ENCODE measurements at places on chromosomes 4 and X.
A peak's percentile ranks its signal among the peaks of the same experiment; 100 is the strongest.

- no peak for DNase-seq
These were observed 68.3 kb downstream of the CRMP1 start for GRCh38 chr4:5824635-5825034.

- peak; percentile 94 for DNase-seq
These were observed at the start of gene HCFC1 for GRCh38 chrX:153971450-153972367. Gene HCFC1 (minus strand): TSS chrX:153971818. CDS start chrX:153970840, 978 bp downstream.

- peak; percentile 46 for DNase-seq
These were observed 620.0 kb downstream of the BCOR start for GRCh38 chrX:39477762-39478120.

GRCh38 chr4:133270021-133270570 lies 121.0 kb downstream of the PCDH10 start:
- DNase-seq: no peak

DNA sequence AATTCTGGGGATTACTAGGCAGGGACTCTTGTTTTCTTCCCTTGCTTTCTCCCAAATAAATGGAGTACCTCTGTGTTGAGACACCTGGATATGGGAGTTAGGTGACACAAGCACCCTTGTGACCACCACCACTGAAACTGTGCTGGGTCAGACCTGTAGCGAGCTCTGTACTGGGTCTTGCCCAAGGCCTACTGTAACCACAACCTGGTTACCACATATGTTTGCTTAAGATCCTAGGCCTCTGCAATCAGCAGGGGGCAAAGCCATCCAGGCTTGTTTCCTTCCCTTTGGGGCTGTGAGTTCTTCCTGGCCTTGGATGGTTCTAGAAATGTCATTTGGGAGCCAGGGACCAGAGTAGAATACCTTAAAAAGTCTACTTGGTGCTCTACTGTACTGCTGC lies 49.4 kb downstream of the LPAR4 start:
- DNase-seq: no peak

- DNase-seq: no peak
These were observed 64.0 kb downstream of the SMAD1 start for GRCh38 chr4:145545538-145546174.

- DNase-seq: no peak
These were observed 56.3 kb upstream of the LCORL start for GRCh38 chr4:18077808-18078207.

DNA sequence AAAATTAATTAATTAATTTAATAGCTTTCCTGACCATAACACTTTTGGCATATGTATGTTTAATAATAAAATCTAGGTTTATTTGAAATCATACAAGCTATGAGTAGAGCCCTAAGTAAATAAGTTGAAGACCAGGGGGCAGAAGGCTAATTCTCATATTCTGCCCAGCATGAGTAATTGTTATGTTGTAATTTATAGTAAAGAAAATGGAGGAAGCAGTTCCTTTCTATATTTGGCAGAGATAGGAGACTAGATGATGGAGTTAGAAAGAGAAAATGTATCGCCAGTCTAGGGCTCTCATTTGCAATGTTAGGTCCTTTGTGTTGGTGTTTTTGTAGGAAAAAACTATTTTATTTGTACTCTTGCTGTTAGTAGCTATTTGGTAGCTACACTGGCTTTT lies 89.1 kb downstream of the FNIP2 start:
- no peak for DNase-seq

GRCh38 chr4:74217365-74217764 lies 59.4 kb downstream of the MTHFD2L start:
- DNase-seq: no peak

DNA sequence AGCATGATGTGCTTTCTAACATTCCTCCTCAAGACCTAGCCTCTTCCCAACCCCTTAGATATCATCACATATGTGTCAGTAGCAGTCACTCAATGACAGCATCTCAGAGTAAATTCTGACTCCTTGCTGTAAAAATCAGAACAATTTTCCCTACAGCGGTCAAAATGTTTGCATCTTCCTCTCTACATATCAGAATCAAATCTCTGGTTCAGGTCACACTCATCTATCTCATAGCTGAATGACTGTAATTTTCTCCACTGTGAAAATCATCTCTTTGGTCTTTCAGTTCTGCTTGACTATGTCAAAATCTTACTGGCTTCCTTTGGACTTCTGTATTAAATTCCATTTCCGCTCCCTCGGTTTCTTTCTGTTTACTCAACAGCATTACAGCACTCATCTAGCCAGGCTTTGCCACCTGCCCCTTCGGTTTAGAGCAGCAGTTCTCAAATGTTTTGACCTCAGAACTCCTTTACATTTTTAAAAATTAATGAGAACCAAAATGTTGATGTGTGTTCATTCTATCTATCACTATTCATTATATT lies 57.3 kb downstream of the AGA start:
- DNase-seq: no peak

DNA sequence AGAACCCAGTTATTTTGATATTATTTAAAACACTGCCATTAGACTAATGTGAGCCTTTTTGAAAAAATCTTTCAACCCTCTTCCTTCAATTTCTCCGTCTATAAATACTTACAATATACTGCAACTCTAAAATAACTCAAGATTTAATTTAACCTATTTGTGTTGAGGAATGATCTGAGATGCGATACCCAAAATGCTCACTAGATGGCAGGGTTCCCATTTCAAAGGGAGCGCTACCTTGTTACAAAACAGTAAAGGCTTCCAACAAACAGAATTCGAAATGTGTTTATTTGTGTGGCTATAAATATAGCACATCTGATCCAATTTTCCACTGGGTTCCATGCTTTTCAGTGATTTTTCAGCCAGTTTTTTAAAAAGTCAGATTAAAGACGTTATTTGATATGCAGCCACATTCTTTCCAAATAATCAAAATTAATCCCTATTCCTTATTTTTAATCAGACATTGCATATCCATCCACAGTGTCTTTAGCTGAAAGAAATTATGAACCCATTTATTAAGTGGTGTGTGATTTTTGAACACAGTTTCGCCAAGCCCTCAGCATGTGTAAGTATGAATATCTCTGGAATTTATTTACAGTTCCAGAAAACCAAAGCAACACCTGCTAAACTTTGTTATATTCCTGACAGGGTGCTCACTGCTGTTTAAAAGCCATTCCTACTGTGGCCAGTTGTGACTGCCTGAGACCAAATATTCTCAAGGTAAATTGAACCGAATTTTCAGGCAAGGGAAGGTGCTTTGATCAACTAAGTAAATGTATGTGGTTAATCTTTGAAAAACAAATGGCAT lies 668.0 kb upstream of the LCORL start:
- peak; percentile 40 for DNase-seq

- no peak for DNase-seq
These were observed 129.3 kb upstream of the CHRDL1 start for GRCh38 chrX:110924871-110925270.

DNA sequence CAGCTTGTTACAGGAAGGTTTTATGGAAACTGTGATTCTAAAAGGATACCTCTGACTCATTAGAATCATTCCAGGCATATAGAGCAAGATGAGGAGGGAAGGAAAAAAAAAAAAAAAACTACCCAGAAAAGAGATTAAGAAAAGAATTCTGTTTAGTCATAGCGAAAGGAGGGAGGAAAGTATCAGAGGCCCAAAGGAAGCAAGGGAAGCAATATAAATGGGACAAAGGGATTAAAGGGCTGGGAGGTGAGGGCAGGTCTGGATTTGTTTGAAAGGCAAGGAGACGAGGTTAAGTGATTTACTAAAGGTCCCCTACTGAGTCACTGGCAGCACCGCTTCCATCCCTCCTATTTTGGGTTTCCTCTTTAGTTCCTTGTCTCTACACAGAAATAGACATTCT lies 88.6 kb upstream of the IL1RAPL1 start:
- DNase-seq: no peak

DNA sequence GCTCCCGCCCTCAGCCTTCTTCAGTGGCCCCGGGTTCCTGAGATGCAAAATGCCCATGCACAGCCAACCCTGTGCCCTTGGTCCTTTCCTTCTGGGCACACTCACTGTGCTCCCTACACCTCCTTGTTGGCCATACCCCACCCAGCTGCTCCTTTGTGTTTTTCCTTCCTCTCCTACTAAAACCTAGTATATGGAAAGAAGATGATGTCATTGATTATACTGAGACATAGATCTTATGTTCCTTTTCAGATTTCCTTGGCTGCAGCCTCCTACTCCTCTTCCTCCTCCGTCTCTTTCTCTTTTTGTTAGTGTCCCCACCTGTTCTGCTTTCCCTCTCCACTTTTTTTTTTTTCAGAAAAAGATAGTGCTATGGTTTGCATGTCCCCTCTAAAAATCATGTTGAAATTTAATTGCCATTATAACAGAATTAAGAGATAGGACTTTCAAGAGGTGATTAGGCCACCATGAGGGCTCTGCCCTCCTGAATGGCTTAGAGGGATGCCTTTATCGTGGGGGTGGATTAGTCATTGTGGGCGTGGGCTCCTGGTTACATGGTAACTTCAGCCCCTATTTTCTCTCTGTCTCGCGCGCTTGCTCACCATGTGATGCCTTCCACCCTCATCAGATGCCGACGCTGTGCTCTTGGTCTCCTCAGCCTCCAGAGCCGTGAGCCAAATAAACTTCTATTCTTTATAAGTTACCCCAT lies 254.9 kb upstream of the GATB start:
- DNase-seq: no peak

DNA sequence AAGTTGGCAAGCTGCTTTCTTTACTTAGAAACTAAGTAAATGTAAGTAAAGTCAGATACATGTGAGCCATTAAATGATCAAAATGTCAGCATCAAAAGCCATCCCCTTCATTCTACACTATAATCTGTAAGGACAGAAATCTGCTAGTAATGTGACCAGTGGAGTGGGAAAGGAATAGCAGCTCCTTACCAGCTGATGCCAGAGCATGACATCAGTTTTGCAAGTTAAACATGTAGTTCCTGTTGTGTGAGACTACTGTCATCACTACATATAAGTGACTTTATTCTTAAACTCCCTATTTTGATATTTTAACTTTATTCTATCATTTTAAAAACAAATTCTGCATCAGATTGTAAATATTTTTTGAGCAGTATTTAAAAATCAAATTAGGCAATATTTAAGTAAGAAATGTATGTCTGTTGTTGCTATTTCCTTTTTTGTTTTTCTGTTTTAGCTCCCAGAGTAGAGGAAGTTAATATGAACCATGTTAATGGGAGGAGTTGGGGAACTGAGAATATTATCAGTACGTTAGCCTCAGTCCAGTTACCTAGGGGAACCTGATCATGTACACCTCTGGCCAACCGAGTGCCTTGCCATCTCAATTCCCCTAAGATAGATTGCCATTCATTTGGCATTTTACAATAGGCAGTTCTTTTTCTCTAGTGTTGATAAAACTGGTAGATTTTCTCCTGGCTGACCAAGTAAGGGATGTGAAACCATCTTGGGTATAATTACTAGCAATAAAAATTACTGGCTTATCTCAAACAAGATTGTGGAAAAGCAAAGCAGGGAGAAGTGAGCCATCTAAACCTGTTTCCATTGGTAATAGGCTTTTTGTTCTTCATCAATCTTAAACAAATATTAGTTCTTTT lies 34.7 kb downstream of the CCNI start:
- no peak for DNase-seq

DNA sequence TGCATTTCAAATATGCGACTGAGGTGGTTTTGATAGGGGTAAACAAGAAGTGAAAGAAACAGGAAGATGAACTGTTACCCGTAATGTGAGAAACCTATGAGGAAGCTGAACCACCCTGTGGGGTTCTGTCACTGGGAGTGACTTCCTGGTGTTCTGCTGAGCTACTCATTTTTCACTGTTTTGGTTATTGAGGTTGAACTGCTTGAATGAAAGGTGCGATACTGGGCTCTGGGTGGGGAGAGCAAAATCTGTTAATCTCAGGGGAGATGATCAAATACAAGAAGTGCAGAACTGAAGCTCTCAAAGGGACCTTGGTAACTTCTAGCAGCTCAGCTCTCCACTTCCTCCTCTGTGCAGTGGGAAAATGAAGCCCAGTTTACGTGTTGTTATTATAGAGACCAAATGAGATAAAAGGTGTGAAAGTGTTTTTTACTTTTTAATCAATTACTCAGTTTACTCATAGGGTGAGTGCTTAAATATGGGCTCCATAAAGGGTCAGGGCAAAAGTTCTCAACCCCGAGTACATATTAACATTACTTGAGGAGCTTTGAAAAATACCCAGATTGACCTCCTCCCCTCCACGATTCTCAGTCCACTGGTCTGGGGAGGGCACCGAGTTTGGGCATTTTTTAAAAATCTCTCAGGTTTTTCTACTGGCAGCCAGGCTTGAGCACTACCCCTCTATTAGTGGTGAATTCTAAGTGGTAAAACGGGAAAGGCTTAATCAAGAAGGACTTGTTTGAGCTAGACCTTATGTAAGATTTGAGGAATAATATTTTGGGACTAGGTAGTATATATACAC lies 66.7 kb downstream of the COQ2 start:
- peak; percentile 88 for DNase-seq

Data from CD4-positive, alpha-beta T cell treated with Interleukin-17A for 1 hour (primary cell).